ENCODE measurements at places on chromosomes 13 and 19.
A peak's percentile ranks its signal among the peaks of the same experiment; 100 is the strongest.

- DNase-seq: no peak
Observed at GRCh38 chr13:107867701-107868661, 347.4 kb downstream of the LIG4 start.

DNA sequence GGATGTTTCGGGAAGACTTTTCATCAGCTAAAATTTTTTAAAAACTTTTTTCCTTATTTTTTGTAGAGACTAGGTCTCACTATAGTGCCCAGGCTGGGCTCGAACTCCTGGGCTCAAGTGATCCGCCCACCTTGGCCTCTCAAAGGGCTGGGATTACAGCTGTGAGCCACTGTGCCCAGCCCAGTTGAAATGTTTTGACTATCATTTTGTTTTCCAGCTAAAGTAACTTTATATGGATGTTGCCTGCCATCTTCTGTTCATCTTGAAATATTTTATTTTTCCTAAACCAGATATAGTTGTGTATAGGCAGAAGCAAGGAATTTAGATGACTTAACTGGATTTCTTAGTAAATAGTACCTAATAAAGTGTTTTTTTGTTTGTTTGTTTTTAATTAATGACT lies 7.0 kb downstream of the CAB39L start:
- no peak for DNase-seq

DNA sequence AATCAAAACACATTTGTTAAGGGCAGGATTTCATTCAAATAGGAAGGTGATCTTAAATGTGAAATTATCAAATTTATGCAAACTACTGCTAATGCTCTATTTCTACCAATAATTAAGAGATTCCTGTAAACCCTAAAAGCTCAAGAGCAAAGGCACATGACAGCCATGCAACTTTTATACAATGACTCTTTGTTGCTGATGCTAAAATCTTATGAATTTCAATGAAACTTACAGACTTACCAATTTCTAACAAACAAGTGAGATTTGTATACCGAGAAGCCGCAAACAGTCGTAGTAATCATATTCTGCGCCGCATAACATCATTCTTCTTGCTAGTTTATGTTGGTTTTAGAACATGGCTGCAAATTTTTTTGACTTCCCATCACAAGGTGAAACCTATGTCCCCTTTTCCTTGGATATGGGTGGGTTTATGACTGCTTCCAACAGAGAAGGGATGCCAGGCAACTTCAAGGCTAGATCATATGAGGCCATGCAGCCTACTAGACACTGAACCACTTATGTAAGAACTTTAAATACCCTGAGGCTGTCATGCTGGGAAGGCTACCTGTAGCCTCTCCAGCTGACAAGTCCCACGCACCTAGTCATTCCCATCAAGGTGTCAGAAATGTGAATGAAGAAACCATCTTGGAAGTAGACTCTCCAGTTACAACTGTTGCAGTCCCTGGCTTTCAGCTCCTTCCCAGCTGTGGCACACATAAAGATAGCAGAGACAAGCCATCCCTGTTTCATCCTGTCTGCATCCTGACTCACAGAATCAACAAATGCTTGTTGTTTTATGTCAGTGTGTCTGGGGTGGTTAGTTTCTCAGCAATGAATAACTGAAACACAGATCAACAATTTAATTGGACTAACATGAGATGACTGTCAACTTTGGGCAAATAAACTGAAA lies 42.0 kb downstream of the LNX2 start:
- DNase-seq: no peak

- no peak for DNase-seq
Observed at GRCh38 chr13:60009300-60010253, 154.2 kb downstream of the DIAPH3 start.

DNA sequence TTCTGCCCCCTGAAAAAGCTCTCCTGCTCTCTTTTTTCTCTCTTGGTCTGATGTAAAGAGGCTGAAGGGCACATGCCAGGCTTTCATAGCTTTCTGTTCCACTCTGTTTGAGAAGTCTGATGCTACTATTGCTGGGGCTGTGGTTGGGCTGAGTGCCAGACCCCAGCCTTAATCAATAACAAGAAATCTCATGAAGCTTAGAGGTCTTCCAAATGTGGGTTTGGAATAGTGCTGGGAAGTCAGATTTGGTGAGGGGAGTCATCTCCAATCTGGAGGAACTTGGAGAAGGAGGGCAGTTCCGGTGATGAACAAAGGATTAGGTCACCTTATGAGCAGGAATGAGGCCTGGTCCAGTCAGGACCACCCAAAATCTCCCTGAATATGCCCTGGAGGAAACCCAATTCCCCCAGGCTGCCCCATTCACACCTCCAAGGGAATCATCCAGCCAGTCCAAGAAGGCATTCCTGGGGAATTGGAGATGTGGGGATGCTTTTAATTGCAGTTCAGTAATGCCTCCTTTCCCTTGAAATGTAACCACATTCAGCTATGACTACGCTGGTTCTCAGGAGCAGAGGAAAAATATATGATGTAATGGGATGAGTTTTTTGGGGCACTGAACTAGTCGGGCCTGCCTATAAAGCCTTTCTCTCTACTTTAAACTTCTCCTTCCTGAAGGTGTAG lies 102.0 kb downstream of the STARD13 start:
- DNase-seq: no peak

DNA sequence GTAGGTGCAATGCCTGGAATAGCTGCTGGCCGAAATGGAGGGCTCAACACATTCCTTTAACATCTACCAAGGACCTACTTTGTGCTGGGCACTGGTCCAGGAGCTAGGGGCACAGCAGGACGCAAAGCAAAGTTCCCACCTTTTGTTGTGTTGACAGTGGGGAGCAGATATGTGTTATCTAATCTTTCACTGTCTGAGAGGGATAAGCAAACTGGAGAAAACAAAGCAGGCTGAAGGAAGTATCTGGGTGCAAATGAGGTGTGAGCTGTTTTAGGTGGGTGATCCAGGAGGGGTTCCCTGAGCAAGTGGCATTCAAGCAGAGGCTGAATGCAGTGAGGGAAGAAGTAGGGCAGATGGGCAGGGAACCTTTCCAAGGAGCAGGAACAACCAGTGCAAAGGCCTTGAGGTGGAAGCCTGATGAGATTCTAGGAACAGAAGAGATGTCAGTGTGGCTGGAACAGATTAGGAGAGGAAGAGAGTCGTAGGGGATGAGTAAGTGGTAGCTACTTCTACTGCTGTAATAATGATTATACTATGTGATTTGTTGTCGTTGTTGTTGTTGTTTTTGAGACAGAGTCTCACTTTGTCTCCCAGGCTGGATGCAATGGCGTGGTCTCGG lies 2.2 kb upstream of the PLAUR start:
- no peak for DNase-seq

DNA sequence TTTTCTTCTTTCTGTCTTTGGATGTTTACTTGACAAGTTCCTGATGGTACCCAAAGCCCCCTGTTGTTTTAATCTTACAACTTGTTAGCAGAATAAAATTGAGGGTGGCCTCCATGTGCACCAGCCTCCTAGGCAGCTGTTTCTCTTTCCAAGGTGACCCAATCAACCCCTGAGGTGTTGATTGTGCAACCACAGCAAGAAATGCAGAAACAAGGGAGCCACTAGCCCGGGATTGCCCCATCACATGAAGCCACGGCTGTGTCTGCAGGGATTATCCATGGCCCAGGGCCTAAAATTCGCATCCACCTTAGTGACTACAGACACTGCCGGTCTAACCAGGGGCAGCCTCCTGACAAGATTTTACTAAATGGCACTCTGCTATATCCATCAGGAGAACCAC lies 14.4 kb downstream of the CEACAM4 start:
- DNase-seq: no peak

- peak; percentile 79 for DNase-seq
Observed at GRCh38 chr19:49506575-49507105, 5.8 kb upstream of the FCGRT start.

GRCh38 chr19:46147166-46147740 lies 785 bp upstream of the IGFL2 start:
- DNase-seq: no peak

GRCh38 chr13:39263531-39263930 lies 225.3 kb downstream of the NHLRC3 start:
- no peak for DNase-seq

GRCh38 chr19:18414504-18415177 lies 4.6 kb upstream of the SSBP4 start:
- DNase-seq: peak; percentile 23

DNA sequence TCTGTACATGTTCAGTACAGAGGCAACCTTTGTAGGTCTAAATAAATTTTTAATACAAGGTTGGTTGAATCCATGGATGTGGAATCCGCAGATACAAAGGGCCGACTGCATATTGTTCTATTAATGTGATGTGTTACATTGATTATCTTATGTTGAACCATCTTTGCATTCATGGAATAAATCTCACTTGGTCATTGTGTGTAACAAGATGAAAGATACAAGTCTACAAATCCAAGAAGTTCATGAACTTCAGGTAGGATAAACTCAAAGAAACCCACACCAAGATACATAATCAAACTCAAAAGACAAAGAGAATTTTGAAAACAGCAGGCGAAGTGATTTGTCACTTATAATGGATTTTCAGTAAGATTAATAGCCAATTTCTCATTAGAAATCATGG lies 8.0 kb upstream of the TFDP1 start:
- DNase-seq: no peak

GRCh38 chr19:10870501-10870954 lies 825 bp upstream of the CARM1 start:
- no peak for DNase-seq

GRCh38 chr19:14632286-14632685 lies 42.4 kb downstream of the ADGRE3 start:
- DNase-seq: no peak

DNA sequence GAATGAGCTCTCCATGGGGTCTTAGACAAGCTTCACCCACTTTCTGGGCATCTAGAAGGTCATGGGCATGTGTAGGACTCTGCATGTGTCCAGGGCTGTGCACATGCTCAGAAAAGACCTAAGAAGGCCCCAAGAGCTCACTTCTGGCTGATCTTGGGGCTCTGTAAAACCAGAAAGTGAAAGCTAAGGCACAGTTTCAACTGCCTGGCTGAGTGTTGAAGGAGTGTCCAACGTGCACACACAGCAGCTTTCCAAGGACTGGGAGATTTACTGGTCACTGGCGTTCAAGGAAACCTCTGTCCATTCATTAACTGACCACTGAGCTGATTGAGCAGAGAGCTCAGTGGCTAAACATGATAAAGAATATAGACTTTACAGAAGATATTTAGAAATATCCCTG lies 137.9 kb downstream of the KATNAL1 start:
- no peak for DNase-seq

- no peak for DNase-seq
Observed at GRCh38 chr19:7494416-7495098, 5.7 kb upstream of the PEX11G start.

GRCh38 chr13:50699874-50700663 lies 143.4 kb downstream of the DLEU7 start:
- DNase-seq: no peak
